NB4 (cell line): ENCODE measurements at places on chromosomes 7 and 10.
A peak's percentile ranks its signal among the peaks of the same experiment; 100 is the strongest.

DNA sequence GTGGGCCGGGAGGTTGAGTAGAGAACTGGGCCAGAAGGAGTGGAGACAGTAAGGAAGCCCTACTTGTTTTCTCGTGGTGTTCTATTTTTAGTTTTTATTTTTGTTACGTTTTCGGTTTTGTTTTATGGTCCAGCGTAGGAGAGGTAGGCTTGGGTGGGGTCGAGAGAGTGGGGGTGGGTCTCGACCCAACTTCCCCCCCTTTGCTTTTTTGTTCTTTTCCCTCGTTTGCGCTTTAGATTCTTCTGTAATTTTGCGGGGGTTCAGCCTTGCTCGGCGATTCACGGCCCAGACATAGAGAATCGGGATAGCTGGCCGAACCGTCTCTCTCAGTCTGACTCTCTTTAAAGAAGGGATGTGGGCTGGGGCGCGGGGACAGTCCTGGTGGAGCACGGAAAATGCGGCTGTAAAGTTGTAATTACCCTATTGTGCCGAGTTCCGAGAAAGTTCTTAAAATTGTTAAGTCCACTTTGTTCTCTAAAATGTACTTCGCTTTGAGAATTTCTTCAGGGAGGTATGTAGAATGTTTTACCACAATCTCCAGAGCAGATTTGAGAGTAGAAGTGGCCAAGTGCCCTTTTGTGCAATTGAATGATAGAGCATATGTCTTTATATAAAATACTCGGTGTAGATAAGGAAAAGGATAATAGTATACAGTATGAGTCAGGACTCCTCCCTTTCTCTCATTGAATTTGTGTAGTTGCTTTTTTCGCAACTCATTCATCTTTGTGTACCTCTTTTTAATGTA is 816 bp downstream of the DMTF1 start:
- peak; percentile 51 for DNase-seq

DNA sequence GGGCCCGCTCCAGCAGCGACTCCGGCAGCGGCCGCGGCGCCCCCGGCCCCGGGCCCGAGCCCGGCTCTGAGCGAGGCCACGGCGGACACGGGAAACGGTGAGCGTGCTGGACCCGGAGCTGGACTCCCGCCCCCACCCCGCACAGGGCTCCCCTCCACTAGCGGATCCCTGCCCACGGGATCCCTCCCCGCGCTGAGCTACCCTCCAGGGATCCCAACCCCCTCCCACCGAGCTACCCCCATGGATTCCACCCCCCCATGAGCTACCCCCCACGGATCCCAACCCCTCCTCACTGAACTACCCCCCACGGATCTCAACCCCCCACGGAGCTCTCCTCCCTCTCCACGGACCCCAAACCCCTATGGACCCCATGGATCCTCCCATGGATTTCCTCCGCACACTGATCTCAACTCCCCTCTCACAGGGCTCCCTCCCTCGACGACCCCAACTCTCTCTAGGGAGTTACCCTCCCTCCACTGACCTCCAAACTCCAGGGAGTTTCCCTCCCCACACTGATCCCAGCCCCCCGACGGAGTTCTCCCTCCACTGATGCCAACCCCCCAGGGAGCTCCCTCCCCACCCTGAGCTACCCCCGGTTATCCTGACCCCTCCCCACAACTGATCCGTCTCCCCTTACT is 20.6 kb upstream of the HSPB1 start:
- DNase-seq: no peak

DNA sequence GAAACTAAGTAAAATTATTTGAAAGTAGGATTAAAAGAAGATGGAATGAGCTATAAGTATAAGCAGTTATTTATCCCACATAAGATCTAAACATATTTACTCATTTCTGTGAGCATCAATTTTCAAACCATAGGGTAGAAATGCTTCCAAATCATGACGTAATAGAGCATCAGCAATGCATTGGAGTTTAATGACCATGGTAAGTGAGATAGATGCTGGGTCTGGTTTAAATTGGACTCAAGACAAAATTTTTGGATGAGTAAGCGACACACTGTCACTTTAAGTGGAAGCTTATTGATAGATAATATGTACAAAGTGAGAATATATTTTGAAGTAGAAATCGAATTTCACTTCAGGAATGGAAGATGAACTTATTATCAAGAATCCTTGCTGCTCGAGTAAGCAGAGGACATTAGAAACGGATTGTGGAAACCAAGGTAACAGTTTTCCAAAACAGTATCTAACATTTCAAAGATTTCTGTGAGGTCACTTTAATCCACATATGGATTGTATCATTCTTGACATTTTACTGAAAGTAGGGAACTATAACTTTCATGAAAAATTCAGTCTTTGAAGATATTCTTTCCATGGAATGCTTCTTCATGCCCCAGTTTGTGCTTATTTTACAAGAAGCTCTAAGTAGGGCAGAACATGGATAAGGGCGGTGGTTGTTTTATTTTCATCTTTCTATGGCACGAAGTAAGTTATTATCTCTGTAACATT is 85.8 kb downstream of the AGMO start:
- no peak for DNase-seq

- DNase-seq: no peak
Observed at GRCh38 chr10:64502936-64503335, 981.7 kb downstream of the REEP3 start.

- DNase-seq: no peak
Observed at GRCh38 chr10:117796130-117796745, 250.5 kb downstream of the RAB11FIP2 start.

GRCh38 chr7:87170828-87171227 is 18.6 kb downstream of the DMTF1 start:
- no peak for DNase-seq
